ENCODE measurements at places on chromosomes 5 and 9.

DNA sequence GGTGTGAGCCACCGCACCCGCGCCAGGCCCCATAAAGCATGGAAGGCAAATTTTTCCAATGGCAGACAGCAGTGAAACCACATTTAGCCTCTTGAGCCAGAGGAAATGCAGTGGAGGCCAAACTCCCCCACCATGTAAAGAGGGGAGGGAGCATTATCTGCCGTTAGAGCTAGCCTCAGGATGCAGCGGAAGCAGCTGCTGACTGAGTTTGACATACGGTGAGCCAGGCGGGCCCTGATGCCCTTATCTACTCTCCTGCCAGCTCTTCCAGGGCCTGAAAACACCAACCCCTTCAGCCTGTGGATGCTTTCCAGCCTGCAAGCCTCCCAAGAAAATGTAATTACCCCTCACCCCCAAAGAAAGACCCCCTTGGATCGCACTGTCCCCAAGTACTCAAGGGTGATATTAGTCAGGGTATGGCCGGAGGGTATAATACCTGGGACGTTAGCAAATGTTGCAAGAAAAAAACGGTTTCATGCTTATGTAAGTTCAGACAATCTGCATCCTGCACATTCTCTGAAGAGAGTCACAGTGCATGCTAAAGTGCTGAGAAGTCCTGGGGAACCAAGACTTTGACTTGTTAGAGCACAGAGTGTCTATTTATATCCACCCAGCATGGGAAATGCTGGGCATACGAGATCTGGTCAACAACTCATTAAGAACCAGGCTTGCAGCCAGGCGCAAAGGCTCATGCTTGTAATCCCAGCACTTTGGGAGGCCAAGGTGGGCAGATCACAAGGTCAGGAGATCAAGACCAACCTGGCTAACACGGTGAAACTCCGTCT lies 11.3 kb upstream of the GGTA1 start:
- DNase-seq: no peak

- no peak for DNase-seq
Observed at GRCh38 chr9:81737871-81738507, 48.6 kb upstream of the TLE1 start.

- DNase-seq: no peak
Observed at GRCh38 chr5:37838152-37838932, 1.5 kb downstream of the GDNF start.

- DNase-seq: no peak
Observed at GRCh38 chr9:134993996-134994720, 76.4 kb upstream of the FCN1 start.

GRCh38 chr9:6673326-6674025 lies 27.9 kb upstream of the GLDC start:
- DNase-seq: no peak

DNA sequence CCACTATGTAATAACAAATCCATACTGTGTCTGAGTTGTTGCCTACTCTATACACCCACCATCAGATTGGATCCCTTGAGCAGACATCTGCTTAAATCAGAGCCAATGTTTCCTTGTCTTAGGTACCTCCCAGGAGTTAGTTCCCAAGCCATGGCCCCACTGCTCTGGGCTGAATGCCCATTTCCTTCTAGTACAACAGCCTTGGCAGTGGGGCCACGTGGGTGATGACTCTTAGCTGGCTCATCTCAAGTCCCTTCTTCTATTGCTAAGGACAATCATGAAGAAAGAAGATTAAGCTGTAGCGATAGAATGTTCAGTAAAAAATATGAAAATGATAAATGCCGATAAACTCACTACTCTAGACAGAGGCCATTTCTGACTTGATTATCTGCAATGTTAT lies 16.6 kb downstream of the PTGR1 start:
- DNase-seq: no peak

- DNase-seq: no peak
Observed at GRCh38 chr9:77440057-77440456, 208.1 kb downstream of the GNA14 start.

DNA sequence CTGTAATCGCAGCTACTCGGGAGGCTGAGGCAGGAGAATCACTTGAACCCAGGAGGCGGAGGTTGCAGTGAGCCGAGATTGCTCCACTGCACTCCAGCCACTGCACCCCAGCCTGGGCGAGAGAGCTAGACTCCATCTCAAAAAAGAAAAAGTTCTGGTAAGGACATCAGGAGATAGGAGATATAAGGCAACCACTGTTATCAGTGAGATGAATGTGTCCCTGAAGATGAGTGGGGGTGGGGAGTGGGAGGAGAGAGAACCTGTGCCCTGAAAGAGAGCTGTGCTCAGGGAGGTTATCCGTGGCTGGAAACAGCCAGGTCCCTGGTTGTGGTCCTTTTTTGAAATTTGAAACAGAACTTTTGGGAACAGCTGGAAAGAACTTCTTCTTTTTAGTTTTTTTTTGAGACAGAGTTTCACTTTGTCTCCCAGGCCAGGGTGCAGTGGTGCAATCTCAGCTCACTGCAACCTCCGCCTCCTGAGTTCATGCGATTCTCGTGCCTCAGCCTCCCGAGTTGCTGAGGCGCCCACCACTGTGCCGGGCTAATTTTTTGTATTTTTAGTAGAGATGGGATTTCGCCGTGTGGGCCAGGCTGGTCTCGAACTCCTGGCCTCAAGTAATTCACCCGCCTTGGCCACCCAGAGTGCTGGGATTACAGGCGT lies 2.6 kb downstream of the PTPA start:
- no peak for DNase-seq

DNA sequence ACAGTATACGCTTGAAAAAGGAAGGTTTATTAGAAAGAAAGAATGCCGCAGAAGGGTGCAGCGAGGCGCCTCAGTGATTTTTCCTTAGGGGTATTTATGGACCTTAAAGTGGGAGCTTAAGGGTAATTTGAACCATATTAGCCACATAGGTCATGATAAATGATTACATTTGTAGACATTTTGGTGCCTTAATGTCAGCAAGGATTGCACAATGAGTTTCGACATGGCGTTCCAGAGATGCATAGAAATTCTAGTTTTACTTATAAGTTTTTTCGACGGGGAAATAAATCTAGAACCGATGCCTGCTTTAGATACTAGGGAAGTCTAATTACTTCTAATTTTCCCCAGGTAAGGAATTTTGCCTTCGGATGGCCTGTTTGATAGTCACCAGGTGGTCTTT lies 20.7 kb upstream of the PANK3 start:
- no peak for DNase-seq

- no peak for DNase-seq
Observed at GRCh38 chr9:99046068-99046467, 58.8 kb upstream of the TGFBR1 start.

DNA sequence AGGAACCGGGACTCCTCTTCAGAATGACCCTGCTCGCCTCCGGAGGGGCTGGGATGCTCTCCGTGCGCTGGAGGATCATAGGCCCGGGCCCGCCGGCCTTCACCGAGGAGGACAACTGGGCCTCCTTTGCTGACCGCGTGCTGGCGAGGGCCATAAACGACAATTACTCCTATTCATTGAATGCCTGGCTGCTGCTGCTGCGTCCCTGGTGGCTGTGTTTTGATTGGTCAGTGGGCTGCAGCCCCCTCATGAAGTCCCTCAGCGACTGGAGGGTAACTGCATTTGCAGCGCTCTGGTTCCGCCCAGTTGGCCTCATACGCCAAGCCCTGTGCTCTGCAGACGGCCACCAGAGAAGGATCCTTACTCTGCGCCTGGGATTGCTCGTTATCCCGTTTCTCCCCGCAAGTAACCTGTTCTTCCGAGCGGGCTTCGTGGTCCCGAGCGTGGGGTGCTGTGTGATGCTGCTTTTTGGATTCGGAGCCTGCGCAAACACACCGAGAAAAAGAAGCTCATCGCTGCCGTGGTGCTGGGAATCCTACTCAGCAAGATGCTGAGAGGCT lies 16.6 kb downstream of the OR2V1 start:
- no peak for DNase-seq

GRCh38 chr5:91000743-91001142 lies 382.4 kb downstream of the ARRDC3 start:
- no peak for DNase-seq

- DNase-seq: no peak
Observed at GRCh38 chr5:136067422-136067821, 38.6 kb downstream of the TGFBI start.

DNA sequence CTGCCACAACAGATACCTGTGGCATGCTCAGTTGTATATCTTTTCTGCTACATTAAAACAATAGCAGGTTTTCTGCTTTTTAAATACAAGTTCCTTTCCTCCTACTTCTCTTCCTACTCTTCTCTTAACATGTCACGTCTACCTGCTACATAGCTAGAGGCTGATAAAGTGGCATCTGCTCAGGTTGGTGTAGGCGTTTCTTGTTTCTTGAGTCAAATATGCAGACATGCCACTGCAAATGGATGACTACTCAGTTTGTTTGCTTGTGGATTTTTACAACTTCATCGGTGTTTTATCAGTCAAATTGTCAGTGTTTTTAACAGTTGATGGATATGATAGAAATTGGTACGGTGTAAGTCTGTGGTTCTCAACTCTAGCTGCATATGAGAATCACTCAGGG lies 525.7 kb downstream of the TLE4 start:
- DNase-seq: no peak

- no peak for DNase-seq
Observed at GRCh38 chr5:159956074-159956473, 39.8 kb downstream of the ADRA1B start.

GRCh38 chr5:38189081-38189504 lies 69.3 kb upstream of the EGFLAM start:
- no peak for DNase-seq

DNA sequence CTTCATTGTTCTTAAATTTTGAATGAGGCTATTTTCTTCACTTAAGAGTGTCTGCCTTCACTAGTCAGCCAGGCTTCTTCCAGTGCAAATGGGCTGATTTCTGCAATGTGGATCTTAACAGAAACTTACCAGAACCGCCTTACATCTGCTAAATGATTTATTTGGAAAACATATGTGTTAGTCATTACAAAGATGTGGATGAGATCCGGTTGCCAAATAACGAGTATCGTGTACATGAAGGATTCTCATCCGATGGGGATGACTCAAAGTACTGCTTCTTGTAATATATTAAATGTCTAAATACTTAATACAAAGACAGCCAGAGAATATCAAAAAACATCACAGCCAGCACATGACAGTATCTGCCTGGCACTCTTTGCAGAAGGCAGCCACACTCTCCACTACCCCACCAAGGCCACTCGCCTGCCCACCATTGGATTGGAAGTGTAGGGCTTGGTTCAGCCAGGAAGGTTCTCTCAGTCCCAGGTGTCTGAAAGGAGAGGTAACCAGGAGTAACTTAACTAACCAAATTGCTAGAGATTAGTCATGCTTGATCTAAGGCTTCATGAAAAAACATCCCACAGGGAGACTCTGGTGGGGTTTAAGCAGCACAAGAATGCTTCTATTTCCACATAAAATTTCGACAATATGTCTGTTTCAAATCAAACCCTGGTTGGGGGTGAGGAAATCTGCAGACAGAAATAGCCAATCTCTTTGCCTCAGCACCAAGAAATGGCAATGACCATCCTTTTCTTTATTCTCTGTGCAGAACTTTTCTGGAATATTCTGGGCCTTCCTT lies 174.8 kb downstream of the GADD45G start:
- DNase-seq: no peak

DNA sequence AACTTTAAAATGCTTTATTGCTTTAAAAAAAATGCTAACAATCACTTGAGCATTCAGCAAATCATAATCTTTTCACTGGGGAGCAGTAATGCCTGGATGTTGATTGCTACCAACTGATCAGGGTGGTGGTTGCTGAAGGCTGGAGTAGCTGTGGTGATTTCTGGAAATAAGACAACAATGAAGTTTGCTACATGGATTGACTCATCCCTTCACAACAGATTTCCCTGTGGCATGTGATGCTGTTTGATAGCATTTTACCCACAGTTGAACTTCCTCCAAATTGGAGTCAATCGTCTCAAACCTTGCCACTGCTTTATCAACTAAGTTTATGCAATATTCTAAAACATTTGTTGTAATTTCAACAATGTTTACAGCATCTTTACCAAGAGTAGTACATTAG lies 83.3 kb downstream of the MLLT3 start:
- no peak for DNase-seq

DNA sequence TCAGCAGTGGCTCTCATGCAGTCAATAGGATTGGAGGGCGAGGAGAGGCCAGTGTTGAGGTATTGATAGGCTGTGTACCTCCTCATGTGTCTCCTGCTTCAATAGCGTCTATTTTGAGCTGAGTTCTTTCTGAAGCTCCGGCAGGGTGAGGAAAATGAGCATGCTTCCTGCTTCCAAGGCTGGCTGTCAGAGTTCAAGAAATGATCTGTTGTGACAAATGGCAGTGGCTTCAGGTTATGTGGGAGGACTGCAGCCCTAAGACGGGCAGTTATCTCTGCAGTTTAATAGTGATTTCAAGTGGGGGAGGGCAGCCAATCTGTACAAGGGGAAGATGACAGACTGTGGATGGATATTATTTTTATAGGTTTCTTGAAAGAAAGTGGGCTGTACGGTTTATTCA lies 54.0 kb upstream of the CXCL14 start:
- no peak for DNase-seq

- no peak for DNase-seq
Observed at GRCh38 chr5:55027595-55027994, 3.5 kb downstream of the GZMK start.

DNA sequence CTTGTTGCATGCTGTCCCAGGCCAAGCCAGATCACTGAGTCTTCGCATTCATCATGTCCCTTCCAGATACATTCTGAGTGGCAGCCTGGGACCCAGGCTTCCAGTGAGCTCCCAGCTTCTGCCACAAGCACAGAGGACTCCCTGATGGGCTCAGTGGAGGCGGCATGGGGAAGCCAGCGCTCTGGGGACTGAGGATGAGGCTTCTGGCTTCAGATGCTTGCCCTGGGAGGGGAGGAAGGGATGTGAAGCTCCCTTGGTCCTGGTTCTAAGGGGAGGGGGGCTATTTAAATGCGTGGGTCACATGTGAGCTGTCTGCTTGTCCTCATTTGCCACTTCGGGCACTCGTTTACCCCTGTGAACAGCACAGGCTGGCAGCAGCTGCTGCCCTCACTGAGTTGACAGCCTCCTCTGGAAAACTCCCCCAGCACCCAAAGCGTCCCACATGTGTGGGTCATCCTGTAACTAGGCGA lies 174.0 kb downstream of the NR3C1 start:
- DNase-seq: no peak

DNA sequence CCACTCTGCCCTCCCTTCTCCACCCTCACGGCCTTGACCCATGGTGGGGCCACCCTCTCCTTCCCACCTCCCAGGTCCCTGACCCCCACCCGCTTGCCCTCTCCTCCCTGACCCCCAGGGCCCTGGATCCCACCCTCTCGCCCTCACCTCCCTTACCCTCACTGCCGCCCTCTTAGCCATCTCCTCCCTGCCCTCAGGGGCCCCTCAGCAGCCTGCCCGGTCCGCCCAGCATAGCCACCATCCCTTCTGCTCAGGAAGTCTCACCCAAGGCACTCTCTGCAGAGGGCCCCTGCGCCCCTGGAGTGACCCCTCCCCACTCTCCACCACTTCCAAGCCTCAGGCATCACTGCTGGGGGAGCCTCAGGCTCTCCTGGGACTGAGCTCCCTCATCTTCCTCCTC lies 66.3 kb downstream of the MRPL36 start:
- DNase-seq: no peak

- no peak for DNase-seq
Observed at GRCh38 chr9:89619019-89619418, 14.2 kb downstream of the GADD45G start.
